ENCODE measurements at places on chromosomes 1 and 21.

- no peak for DNase-seq
Measured at GRCh38 chr1:54398963-54399528, 7.1 kb downstream of the SSBP3 start.

GRCh38 chr1:203126151-203126865 lies 1.2 kb upstream of the ADORA1 start:
- peak; percentile 57 for DNase-seq

DNA sequence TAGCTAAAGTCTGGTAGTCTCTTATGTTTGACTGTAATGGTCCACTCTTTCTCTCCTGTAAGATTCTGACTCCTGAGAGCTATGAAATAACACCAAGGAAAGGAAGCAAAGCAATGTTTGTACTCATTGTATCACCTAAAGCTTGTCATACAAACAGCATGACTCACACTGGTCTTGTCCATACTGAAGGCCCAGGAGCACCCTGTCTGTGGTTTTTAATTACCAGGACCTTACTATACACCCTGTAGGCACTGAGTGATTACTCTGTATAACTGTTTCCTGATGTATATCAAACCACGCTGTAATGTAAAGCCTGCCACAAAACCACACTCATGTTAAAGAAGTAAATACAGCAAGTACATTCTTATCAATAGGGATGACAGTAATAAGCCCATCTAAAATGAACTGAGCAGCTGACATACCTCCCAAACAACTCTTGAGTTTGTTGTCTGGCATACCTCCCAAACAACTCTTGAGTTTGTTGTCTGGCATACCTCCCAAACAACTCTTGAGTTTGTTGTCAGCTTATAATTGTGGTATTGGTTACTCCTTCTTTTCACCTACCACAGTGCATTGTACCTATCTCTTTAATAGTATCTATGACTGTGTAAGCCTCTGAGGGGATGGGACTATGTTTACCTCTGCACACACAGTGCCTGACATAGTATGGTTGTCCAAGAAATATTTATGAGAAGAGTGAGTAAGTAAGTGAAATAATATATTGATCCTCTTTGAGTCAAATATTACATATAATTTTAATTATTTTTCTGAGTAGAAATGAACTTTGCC lies 11.6 kb upstream of the TNFSF18 start:
- no peak for DNase-seq

- no peak for DNase-seq
Measured at GRCh38 chr1:119298687-119299303, 69.8 kb upstream of the HAO2 start.

GRCh38 chr1:242132121-242132817 lies 133.4 kb upstream of the MAP1LC3C start:
- DNase-seq: no peak

GRCh38 chr1:75612976-75613375 lies 2.1 kb upstream of the SLC44A5 start:
- no peak for DNase-seq

GRCh38 chr1:172895050-172895460 lies 155.7 kb downstream of the TNFSF18 start:
- no peak for DNase-seq

DNA sequence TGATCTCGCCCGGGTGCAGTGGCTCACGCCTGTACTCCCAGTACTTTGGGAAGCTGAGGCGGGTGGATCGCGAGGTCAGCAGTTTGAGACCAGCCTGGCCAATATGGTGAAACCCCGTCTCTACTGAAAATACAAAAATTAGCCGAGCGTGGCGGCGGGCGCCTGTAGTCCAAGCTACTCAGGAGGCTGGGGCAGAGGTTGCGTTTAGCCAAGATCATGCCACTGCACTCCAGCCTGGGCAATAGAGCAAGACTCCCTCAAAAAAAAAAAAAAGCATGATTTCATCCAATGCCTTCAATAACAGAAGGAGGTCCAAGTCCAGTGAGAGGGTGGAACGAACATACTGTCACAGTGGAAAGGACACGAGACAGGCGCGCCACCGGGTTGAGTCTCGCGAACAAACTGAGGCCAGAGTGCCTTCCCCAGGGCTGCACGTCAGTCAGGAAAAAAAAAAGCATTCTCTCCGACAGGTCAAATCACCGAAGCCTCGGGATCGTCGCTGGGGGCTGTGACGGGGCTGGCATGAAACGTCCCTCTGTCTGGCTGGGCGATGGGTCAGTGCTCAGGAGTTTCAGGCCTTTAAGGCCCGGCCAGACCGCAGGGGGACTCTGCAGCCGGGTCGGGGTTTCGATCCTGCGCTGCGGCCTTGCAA lies 8.4 kb upstream of the CROCC start:
- no peak for DNase-seq

- DNase-seq: no peak
Measured at GRCh38 chr1:20183035-20183434, 2.9 kb upstream of the UBXN10 start.

DNA sequence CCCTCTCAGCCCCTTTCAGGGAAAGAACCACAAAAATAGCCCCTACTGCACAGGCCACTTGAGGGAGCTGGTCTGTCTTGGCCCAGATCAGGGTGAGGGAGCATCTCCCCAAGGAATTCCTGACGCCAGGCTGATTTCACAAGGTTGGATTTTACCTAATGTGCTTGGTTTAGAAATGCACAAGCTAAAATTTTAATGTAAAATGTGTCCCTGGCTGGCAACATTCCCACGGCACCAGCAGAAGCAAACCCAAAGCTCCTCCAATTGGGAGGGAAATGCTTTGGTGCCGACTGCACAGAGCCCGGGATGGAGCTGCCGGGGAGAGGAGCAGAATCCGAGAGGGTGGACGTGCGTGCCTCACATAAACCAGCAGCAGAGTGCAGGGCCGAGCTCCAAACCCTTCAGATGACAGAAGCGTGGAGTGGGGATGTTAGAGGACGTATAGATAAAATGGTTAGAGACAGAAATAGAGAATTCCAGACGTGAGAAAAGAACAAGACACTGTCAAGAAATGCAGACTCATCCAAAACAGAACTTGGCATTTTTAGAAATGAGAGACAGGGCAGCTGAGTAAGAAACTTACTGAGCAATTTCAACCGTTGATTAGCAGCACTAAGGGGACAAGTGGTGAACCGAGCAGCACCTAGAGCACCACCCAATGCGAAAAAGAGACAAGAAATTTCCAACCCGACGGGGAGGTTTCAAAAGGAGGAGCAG lies 41.6 kb upstream of the TMEM52 start:
- DNase-seq: no peak

GRCh38 chr1:98054367-98054701 lies 133.5 kb upstream of the DPYD start:
- no peak for DNase-seq

DNA sequence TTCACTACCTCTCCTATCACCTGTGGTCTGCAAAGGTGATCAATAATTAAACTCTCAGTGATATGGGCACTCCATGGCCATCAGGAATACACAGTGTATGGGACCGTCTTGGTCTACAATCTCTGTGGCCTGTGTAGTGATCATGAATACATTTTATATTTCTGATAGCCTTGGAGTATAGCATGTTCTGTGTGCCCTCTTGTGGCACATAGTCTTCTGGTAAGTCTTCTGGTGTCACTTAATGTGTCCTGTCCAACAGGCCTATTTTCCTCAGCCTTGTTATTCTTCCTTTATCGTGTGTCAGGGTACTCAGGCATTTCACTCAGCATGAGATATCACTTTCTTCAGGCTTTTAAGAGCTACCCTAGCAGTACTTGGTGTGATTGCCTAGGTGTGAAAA lies 393.6 kb downstream of the AGBL4 start:
- no peak for DNase-seq

GRCh38 chr1:58607391-58607790 lies 30.3 kb upstream of the TACSTD2 start:
- DNase-seq: no peak

DNA sequence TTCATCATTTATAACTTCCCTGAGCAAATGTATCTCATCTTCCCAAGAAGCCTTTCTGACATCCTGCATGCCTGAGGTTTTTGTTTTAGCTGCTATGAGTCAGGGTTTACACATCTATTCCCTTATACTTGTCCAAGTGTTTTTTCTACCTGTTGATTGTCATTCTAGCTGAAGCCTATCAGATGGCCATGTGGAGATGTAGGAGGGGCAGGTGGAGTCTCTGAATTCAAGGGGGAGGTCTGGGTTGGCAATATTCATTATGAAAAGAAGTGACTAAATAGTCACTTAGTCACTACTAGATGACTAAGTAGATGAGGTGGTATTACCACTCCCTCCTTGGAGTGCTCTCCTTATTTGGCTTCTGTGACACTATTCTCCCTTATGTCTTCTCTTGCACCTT lies 52.4 kb downstream of the XCL1 start:
- DNase-seq: no peak

DNA sequence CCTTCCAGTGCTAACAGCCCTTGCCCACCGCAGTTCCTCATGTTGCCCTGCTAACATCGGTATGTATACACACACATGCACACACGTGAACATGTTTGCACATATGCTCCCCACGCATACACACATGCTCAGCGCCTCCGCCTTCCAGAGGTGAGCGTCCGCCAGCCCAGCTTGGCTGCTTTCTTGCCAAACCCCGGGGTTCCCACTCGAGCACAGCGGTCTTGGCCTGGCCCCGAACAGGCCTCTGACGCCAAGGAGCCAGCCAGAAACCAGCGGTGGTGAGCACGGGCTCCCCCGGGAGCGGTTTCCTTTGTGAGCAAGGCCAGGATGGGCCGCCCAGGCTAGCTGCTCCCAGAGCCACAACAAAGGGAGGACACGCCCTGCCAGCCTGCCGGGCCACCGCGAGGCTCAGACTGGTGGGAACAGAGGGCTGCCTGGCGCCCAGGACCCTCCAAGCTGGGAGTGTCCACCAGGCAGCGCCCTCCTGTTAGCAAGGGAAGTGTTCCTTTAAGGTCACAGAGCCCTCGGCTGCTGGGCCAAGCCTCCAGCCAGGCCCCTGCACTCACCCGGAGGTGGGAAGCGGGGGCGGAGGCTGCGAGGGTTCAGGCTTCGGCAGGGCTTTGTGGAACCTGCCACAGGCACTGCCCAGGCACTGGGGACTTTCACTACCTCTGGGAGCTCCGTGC lies 65.4 kb downstream of the ALPL start:
- DNase-seq: peak; percentile 61

- DNase-seq: no peak
Measured at GRCh38 chr1:201887116-201887866, 1.4 kb upstream of the SHISA4 start.

- no peak for DNase-seq
Measured at GRCh38 chr1:174696026-174696821, 248.5 kb downstream of the GPR52 start.

DNA sequence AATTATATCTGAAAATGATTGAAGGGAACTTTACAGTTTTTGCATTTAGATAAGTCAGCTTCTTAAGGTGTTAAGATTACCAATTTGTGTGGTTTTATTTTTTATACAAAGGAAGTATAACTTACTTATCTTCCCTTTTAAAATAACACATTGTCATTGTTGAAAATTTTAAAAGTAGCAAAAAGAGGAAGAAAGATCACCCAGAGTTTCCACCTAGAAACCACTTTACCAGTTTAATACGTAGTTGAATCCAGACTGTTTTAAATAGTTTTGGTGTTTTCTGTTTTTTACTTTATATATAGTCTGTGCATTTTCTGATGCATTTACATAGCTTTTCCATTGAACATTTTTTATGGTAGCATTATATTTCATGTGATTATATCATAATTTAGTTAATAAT lies 6.1 kb downstream of the CCDC18 start:
- DNase-seq: no peak

DNA sequence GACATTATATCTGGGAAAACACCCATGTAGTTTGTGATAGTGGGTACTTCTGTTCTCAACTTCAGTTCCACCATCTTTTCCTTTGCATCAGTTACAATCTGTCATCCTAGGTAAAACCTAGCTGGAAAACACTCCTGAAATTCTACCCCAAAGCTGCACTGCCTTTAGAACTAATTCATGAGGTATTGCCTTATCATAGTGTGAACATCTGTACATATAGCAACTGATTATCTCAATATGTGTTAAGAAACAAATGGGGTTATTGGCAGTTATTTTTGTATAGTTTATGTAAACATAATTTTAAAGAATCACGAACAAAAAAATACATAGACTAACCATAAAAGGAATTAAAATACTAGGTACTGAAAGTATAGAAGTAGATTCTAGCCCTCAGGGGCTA lies 6.4 kb upstream of the NEK7 start:
- DNase-seq: no peak

DNA sequence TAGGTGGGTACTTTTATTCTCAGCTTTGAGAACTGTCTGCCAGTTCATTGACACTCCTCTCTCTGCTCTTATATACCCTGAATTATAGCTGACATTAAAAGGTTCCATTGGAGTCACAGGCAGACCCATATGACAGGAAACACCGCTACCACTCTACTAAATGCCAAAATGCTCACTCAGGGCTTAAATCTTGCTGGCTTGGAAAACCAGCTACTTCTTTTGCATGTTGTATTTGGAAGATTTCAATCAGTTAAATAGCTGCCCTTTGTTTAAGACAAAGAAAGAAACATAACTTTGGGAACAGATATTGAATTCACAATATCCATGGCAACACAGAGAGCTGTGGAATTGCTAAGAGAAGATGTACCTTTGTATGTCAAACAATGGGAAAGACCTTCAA lies 876.5 kb downstream of the USP25 start:
- DNase-seq: no peak

GRCh38 chr1:59318271-59318860 lies 21.5 kb downstream of the FGGY start:
- no peak for DNase-seq

- DNase-seq: no peak
Measured at GRCh38 chr1:215530401-215530984, 36.6 kb upstream of the KCTD3 start.

DNA sequence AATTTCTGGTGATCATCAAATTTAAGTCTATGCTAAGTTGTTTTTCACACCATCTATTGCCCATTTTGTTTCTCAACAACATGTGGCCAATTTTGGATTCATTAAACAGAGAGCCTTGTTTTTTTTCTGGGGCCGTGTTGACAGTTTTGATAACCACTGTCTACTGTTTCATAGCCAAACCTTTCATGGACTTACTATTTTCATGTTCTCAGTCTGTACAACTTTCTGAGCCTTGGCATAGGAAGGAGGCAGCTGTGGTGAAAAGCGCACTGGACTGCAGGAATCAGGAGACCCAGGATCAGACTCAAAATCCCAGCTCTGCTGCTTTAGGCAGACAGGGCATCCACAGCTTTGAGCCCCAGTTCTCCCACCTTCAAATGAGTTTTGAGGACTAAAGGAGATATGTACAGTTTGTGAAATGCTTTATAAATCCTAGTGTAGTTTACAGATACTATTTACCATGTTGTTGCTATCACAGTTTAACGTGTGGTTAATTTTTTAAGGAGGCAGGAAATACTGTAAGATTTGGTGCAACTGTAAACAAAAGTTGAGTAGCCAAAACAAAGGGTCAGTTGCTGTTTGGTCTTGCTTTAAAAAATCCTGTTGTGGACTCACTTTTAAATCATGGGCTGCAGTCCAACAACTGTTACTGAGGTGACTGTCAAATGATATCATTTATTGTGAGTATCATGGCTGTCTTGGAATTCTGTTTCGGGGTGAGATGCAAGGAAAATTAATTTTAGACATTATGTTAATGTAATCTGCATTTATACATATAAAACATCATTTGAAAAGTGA lies 2.9 kb downstream of the MACO1 start:
- no peak for DNase-seq
